ENCODE measurements at places on chromosomes 5 and 9.

- no peak for DNase-seq
Measured at GRCh38 chr5:167063116-167063515, 1228.3 kb upstream of the WWC1 start.

DNA sequence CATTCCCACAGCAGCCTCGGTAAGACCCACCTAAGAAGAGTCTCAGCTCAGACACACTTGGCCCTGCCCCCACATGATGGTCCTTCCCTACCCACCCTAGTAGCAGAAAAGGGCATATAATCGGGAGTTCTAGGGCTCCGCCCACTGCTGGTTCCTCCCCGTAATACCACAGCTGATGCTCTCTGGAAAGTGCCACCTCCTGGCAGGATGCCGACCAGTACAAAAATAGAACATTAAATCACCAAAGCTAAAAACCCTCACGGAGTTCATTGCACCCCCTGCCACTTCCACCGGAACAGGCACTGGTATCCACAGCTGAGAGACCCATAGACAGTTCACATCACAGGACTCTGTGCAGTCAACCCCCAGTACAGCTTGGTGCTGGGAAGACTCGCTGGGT is 271.3 kb downstream of the KIAA0825 start:
- no peak for DNase-seq

DNA sequence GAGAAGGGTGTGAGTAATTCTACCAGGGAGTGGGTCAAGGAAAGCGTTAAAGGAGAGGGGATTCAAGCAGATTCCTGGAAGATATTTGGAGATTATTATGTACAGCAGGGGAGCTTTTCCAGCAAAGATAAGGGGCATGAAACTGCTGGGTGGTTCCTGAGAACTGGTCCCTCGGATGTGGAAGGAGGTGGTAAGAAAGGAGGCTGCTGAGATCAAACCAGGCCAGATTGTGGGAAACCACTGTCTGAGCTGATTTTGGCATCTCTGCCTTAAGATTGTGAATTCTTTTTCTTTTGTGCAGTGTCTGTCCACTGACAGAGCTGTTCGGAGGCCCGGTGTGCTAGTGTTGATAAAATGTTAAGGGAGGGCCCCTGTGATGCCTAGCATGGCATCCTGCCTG is 45.4 kb downstream of the SNX30 start:
- no peak for DNase-seq

- DNase-seq, result no peak
Measured at GRCh38 chr5:5995819-5996218, 382.5 kb downstream of the MED10 start.

GRCh38 chr5:124842725-124843595 is 96.5 kb upstream of the ZNF608 start:
- DNase-seq, result no peak

- no peak for DNase-seq
Measured at GRCh38 chr5:9441610-9442009, 104.3 kb downstream of the SEMA5A start.

GRCh38 chr9:125183054-125183453 is 6.5 kb downstream of the PPP6C start:
- DNase-seq, result no peak

DNA sequence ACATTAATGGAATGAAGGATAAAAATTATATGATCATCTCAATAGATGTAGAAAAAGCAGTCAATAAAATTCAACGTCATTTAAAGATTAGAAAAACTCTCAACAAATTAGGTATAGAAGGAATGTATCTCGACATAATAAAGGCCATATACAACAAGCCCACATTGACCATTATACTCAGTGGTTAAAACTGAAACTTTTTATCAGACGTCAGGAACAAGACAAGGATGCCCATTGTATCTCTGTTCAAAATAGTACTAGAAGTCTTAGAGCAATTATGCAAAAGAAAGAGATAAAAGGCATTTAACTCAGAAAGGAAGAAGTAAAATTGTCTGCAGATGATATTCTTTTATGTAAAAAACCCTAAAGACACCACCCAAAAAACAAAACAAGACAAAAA is 40.8 kb downstream of the C9 start:
- no peak for DNase-seq

GRCh38 chr5:864492-865167 is 13.8 kb upstream of the ZDHHC11 start:
- no peak for DNase-seq

Data from left forelimb (tissue), 1 donor.